ENCODE measurements at places on chromosomes 4 and X.

DNA sequence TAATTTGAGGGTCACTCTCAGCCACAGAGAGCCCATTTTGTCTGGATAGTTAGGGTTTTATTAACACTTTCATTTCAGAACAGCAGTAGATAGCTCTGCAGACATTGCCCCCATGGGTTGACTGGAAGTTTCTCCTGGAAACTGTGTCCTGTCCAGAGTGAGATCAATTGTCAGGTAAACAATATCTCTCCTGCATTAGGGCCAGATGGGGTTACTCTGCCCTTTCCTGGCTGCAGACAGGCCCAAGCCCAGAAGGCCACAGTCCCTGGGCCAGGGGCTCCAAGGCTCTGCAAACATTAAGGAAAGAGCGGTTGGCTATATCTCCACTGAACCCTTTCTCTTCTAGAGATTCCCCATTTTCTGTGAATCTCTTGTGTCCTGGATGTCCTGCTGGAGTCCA, 436.8 kb upstream of the PRKX start:
- no peak for DNase-seq

DNA sequence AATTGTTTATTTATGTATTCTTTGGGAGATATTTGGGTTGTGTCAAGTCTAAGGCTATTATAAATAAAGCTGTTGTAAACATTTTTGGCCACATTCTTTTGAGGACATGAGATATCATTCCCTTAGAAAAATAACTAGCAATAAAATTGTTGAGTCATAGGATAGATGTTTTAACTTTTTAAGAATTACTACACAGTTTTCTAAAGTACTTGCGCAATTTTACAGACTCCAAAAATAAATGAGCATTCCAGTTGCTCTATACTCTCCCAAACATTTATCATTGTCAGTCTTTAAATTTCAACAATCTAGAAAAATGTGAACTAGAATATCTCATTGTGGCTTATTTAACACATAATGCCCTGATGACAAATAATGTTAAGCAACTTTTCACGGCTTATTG, 189.1 kb upstream of the ADGRL3 start:
- no peak for DNase-seq

- no peak for DNase-seq
Measured at GRCh38 chr4:98283219-98284189, 22.3 kb downstream of the RAP1GDS1 start.

GRCh38 chr4:30525662-30526315, 194.4 kb upstream of the PCDH7 start:
- no peak for DNase-seq

DNA sequence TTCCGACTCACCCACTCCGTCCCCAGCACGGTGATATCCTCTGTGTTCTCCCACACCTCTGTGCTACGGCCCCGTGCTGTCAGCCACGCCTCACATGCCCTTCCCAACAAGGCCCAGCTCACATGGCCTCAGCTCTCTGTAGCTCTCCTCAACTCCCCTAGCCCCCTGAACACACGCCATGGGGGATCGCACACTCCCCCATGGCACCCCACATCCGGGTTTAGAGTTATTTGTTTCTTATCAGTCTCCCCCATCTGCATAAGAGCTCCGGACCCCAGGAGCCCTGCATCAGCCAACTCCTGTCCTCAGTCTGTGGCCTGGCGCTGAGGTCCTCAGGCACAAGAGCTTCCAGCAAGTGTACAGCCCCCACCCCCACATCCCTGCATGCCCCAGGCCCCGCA, 7.0 kb downstream of the C4orf50 start:
- no peak for DNase-seq

DNA sequence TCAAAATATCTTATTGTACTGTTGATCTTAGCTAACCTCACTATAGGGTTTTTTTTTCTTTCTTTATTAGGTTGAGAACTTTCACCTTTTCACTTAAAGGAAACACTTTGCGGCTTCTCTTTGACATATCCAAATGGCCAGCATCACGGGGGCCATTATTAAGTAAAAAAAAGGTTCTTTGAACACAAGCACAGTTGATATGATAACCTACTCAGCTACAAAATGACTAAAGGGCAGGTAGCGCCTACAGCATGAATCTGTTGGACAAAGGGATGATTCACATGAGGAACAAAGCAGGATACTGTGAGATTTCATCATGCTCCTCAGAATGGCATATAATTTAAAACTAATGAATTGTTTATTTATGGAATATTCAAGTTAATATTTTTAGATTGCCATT, 119.6 kb downstream of the CCSER1 start:
- DNase-seq, result no peak

DNA sequence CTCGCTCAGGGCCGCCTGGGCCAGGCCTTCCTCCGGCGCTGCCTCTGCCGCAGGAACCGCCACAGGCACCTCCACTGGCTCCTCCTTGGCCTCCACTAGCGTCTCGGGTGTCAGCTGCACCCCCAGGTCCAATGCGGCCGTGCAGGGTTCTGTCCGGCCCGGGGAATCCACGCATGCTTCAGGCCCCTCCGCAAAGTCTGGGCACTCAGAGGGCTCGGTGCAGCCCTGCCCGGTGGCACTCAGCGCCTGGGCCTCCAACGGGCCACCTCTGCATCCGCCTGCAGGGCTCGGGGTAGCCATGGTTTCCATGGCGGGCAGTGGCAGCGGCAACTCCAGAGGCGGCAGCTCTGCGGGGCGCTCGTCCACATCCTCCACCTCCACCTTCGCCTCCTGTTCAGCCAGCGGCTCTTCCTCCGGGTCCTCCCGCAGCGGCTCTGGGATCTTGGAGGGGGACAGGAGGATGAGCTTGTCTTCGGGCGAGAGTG, 74.9 kb upstream of the UCP1 start:
- DNase-seq, result no peak

GRCh38 chr4:156138781-156139280, 185.2 kb upstream of the CTSO start:
- DNase-seq, result no peak

DNA sequence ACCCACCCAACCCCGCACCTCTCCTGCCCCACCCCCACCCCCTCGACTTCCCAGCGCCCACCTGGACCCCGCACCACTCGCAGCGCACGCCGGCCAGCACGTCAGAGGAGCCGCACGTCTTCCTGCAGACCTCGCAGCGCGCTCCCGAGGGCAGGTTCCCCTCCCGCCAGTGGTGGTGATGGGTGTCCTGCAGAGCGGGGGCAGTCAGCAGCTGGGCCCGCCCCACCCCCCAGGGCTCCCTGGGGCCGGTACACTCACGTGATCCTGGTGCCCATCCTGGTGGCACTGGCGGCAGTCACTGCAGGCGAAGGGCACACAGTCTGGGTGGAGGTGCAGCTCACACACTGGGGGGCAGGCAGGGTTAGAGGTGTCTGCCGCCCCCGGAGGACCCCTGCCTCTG, 5.1 kb downstream of the DGKQ start:
- DNase-seq, result no peak

DNA sequence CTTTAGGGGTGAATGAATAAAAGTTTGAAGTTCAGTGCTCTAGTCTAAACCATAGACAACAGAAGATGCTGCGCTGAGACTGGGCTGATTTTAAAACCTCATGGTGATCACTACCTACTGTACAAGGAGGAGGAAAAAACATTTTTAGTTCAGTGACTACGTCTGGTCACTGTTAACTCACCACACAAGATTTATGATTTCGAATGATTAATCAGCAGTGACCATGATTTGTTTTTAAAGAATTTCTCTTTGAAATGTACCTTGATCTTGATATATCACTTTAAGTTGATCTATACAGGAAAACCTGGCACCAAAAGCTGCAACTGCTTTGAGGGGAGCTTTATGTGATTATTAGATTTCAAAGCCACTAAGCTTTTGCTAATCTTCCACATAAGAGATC, 286.3 kb downstream of the PDGFC start:
- DNase-seq, result no peak

DNA sequence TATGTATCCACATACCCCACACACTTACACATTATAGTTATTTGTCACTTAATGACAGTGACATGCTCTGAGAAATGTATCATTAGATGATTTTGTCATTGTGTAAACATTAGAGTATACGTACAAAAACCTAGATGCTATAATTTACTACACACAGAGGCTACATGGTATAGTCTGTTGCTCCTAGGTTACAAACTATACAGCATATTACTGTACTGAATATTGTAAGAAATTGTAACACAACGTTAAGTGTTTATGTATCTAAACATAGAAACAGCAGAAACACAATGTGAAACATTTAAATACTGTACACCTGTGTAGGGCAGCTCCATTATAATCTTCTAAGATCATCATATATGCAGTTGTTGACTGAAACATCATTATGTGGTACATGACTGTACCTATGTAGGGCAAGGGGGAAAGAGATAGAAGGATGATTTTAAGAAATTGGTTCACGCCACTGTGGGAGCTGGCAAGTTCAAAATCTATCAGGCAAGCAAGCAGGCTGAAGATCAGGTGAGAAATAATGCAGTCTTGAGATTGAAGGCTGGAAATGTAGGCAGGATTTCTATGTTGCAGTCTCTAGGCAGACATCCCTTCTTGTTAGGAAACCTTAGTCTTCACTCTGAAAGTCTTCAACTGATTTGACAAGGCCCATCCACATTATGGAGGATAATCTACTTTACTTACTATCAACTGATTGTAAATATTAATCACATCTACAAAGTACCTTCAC, 78.0 kb upstream of the CPEB2 start:
- no peak for DNase-seq

DNA sequence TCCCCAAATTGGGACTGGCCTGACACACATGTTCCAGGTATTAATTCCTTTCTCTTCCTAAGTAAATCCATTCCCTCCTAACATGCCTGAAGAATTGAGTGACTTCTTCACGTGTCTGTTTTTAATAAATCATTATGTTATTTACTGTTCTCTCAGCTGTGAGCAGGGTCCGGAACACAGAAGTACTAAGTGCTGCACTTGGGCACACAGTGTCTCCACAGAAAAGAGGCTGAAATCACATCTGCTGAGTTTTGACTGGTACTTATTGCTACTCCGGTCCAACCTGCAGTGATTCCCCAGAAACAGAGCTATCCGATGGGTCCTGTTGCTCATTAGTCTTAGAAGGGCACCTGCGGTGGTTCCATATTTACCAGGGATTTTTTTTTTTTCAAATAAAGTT, 202.6 kb downstream of the RBM46 start:
- no peak for DNase-seq

DNA sequence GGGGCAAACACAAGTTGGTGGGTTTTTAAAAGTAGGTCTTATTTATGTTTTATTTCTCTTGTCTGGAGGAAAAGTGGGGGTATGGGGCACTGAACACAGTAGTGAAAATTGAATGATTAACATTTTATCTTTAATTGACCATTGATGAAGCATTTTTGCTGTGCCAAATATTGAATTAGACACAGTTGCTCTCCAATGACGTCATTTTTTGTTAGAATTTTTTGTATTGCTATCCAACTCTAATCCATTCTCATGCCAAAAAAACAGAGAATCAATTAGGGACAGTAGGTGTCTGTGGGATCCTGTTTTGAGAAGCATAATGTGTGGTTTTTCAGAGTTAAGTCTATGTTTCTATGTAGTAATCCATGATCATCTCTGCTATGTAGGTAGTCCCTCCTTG, 1032.8 kb downstream of the STPG2 start:
- DNase-seq, result no peak

DNA sequence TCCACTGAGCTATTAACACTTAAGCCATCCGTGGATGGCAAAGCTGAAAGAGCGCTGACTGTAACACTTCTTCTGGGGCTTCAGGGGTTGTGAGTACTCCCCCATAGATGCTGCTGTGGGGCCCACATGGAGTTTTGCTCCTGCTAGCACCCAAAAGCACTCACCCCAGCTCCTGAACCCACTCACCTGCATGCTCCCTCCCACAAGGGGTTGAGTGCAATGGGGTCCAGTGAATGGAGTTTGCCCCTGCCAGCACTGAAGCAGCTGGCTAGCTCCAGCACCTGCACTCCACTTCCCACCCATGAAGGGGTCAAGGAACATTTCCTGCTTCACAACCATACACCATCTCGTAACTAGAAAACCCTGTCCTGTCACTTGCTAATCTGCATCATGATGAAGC, 78.9 kb downstream of the IL21 start:
- DNase-seq, result no peak

DNA sequence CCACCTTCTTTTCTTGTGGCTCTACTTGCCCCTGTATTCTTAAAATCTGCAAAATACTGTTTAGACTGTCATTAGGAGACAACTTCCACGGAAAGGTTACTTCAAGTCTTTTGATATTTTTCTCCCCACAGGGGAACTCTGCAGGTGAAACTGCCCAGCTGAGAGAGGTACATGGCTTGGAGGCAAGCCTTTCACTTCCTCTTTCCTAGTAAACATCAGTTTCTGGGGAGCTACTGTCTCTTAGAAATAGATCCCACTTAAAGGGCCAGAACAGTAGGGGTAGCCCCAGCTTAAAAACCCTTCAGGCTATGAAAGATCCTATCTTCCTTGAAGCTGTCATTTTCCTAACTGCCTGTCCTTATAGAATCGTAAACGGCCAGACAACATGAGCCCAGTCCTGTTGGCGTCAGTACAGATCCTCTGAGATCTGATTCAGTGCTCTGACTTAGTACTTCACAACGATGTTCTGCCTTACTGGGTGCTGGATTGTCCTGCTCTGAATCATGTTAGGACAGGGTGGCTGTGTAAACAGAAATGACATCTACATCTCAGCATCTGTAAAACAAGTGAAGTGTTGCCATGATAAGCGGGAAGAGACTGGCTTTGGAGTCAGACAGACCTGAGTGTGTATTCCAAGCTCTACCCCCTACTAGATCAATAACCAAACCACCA, 102.1 kb downstream of the ITIH6 start:
- DNase-seq, result no peak

DNA sequence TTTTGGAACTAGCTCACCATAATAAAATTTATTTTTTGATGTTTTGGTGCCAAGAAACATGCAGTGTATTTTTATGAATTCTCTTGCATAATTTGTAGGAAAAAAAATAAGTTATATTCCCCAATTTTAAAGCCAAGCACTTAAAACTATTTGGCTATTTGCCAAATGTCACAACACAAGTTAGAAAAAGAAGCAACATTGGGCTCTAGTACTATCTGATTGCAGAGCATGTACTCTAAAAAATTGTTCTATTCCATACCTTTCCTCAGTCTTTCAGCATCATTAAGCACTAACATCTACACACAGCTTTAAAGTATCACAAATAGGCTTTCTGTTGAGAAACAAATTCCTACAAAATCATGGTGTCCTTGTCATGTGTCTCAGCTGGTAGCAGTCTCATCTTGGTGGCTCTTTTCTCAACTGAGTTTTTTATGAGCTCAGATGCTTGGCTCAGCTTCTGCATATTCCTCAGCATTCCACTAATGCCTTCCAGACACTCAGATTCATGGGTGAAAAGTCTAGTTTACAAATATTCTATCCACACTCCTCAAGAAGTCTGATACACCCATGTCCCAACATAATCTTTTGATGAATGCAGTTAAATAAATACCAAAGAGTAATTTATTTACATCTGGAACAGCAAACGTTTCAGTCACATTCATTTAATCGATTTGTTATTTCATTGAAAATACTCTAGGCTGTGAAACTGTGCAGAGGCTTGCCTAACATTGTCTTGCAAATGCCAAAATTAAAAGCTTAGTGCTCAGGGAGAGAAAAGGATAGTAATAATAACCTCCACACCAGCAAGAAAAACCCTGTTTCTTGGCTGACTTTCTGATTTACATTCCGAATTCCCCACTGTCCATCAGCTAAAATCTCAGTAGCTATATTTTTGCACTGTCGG, 2209.9 kb downstream of the PCDH7 start:
- DNase-seq, result no peak

GRCh38 chrX:23603501-23603900, 63.8 kb upstream of the PRDX4 start:
- DNase-seq, result no peak

- no peak for DNase-seq
Measured at GRCh38 chr4:8739820-8740665, 131.6 kb downstream of the HMX1 start.

GRCh38 chrX:115098897-115099296, 81.5 kb upstream of the IL13RA2 start:
- no peak for DNase-seq
